ENCODE measurements at places on chromosomes 12 and 14.

DNA sequence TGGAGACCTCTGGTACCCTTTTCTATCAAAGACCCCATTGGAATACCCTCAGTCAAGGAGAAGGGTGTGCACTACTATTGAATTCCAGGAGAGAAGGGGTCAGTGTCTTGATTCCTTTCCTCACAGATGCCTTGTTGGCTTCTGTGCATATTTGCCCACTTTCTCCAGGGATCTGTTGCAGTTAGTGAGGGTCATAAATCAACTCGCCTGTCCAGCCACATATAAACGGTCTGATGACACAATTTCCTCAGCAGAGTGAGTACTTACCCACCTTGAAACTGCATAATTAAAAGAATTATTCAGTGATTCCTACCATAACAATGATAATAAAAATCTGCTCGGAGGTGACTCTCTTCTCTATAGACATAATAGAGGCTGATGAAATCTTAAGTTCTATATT lies 13.9 kb upstream of the DCD start:
- no peak for DNase-seq

- DNase-seq, result no peak
Measured at GRCh38 chr14:95407354-95407753, 87.6 kb upstream of the CLMN start.

GRCh38 chr12:76236640-76237039 lies 111.6 kb downstream of the BBS10 start:
- no peak for DNase-seq

- peak; percentile 17 for DNase-seq
Measured at GRCh38 chr12:104063712-104064030, 660 bp upstream of the HCFC2 start.

- peak; percentile 6 for DNase-seq
Measured at GRCh38 chr12:47270782-47271664, 191.3 kb upstream of the AMIGO2 start.

GRCh38 chr14:35534208-35534872 lies 376 bp downstream of the INSM2 start:
- DNase-seq, result no peak

DNA sequence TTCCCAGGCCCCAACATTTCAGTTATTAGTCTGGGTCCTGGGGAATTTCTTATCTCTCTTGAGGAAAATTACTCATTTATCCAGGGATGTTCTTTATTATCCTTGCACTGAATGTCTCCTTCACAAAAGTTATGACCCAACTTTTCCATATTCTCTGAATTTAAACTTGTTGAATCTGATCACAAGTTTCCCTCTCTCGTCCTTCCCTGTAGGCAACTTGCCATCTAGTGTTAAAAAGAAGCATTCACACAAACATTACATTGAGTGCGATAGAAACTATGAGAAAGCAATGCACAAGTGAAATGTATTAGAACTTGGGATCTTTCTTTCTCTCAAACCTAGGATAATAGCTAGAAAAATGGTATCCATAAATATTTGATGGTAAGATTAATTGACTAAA lies 608.4 kb downstream of the FSCB start:
- DNase-seq, result no peak

GRCh38 chr14:68722968-68723566 lies 69.8 kb downstream of the ZFP36L1 start:
- DNase-seq, result no peak

GRCh38 chr12:93363841-93364297 lies 13.9 kb upstream of the NUDT4 start:
- peak; percentile 15 for DNase-seq

DNA sequence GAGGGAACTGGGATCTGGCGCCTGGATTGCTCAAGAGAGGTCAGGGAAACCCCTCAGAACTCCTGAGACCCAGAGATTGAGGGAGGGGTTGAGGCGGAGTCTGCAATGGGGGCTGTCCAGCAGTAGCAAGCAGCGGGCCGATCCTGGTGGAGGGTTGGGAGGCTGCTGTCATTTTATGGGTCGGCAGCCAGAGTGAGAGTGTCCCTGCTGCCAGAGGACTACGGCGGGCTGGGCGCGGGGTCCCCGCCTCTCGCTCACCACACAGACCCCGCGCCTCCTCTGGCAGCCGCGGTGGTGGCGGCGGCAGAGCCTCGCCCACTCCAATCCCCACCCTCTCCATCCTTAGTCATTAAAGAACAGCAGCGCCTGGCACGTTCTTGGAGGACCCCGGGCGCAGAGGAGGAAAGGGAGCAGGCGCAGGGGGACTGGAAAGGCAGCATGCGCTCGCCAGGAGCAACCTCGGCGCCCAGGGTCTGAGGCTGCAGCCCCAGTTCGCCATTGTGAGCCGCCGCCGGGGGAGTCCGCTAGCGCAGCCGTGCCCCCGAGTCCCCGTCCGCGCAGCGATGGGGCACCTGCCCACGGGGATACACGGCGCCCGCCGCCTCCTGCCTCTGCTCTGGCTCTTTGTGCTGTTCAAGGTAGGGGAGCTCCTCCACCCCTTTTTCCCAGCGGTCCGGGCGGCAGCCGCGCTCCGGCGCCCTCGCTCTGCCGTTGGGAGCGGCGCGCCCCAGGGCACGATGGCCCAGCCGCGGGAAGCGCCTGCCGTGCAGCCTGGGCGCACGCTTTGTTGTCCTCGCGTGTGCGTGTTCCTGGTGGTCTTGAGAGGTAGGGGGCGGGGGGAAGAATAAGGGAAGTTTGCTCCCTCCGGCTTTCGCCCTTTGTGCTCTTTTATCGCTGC lies at the start of gene PTPRO:
TSS of gene PTPRO (plus strand) at position 345 of the 898 bp plus-strand sequence.
- no peak for DNase-seq

GRCh38 chr12:117330441-117331113 lies 30.8 kb downstream of the NOS1 start:
- DNase-seq, result no peak

- DNase-seq, result no peak
Measured at GRCh38 chr12:94872971-94873733, 130.3 kb downstream of the NDUFA12 start.

- DNase-seq, result no peak
Measured at GRCh38 chr14:26517771-26518170, 80.1 kb downstream of the NOVA1 start.

- DNase-seq, result no peak
Measured at GRCh38 chr12:123681605-123682004, 10.7 kb downstream of the TCTN2 start.
